AG04449 (cell line): ENCODE measurements at places on chromosomes 12 and 14.

DNA sequence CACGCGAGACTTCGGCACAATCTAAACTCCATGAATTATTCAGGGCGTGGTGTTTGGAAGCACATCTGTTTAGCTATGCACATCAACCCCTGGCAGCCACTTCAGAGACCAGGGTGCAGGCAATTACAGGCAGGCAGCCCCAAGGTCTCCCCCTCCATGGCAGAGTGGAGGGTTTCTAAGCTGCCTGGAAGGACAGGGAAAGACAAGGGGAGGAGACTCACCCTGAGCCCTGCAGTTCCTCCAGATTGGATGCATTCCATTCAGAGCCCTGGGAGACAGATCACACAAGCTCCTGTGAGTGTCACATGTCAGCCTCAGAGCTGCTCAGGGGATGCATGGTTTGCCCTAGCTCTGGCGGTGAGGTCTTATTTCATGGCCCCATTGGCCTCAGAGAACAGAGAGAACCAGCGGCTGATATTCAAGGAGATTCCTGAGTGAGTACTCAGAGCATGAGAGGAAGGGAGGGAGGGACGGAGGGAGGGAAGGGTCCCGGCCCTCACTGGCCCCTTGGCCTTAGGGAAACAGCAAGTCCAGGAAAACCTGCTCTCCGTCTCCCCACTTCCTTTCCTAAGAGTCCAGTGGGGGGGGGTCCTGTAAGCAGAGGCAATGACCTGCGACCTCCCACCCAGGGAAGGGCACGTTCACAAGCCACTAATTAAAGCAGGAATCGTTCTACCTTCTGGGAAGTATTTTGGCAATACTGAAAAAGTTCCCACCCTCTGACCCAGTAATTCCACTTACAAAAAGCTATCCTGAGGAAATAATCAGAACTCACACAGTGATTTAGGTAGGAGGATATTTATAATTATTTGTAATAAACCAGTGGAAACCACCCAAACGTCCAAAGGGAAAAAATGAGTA, 55.1 kb downstream of the SSH1 start:
- DNase-seq: no peak

DNA sequence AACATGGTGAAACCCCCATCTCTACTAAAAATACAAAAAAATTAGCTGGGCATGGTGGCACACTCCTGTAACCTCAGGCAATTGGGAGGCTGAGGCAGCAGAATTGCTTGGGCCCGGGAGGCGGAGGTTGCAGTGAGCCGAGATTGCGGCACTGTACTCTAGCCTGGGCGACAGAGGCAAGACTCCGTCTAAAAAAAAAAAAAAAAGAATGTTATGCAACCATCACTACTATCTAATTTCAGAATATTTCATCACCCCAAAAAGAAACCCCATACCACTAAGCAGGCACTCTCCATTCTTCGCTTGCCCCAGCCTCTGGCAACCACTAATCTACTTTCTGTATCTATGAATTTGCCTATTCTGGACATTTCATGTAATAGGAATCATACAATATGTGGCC, 68.8 kb upstream of the AMN start:
- no peak for DNase-seq

- DNase-seq: no peak
These were observed 88.5 kb upstream of the ZFP36L1 start for GRCh38 chr14:68881396-68881795.

DNA sequence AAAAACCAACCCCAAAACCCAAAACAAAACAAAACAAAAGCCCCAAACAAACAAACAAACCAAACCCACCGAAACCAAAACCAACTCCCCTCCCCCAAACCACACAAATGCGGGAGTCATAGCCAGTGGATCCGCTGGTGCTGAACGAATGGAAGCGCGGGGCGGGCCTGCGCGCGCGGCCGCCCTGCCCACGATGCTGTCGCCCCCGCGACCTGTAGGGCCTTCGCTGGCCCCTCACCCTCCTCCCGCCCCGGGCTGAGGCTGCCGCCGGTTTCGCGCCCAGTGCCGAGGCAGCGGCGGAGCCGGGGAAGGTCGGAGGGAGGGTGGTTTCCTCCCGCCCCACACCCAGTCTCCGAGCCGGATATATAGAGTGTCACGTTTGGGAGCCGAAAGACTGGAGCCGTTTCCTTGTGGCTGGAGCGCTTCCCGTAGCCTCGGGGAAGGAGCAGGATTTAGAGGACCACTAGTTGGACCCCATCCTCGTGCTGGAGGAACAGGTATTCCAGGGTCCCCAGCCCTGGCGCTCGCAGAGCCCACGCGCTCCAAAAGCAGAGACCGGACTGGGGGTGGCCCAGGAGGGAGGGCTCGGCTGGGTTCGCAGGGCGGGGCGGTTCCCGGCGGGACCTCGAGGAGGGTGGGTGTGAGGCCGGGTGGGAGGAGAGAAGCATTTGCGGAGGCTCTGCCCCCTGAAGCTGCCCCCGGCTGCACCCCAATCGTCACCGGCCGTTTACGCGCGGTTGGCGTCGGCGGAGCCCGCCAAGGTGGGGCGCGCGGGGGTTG, at the start of gene FAR2:
FAR2 (plus strand) TSS at position 368 of the 780 bp plus-strand sequence. CDS start 121,172 bp downstream, outside the sequence.
- DNase-seq: no peak

DNA sequence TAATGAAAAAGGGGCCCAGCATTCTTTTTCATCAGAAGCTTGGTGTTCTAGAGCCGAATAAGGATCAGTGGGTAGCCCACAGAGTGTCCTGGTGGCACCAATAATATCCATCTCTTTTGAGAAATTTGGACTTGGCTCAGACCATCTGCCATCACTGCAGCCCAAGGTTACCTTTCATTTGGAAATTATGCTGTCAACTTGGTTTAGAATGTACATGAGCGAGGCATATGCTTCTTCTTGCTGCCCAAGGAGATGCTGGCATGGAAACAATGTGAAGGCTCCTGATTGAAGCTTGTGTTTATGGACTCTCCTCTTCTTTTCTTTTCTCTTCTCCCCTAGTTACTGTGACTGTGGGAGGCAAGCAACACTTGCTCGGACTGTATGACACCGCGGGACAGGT, 50.0 kb downstream of the GPHB5 start:
- DNase-seq: no peak

DNA sequence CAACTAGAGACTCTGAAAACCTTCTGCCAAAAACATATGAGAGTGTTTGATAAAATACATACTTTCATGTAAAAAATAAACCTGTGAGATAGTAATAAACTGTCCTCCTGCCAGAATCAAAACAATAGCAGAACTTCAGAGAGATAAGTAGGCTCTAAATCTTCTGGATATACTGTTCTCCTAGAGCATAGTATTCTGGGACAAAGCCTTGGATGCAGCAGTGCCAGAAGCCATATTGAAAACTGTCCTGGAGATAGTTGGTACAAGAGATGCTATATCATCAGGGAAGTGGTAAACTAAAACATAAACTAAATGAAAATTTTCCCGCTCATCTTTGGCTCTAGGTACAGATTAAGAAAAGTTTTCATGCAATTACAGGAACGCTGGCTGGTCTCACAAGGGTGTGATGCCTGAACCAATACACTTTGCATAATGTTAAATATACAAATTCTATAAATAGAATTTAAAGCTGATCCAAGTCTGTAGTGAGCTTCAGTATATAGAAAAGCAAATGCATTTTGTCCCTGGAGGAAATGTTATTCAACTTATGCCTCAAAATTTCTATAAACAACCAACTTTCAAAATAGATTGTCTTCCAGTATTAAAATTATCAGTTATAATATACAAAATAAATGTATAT, 355.6 kb downstream of the ADAMTS20 start:
- no peak for DNase-seq

- no peak for DNase-seq
These were observed 16.2 kb upstream of the COX6A1 start for GRCh38 chr12:120421701-120422100.

- DNase-seq: no peak
These were observed 134.6 kb downstream of the OTOGL start for GRCh38 chr12:80233926-80234325.

- DNase-seq: no peak
These were observed 297.1 kb downstream of the PDZRN4 start for GRCh38 chr12:41485203-41485602.

DNA sequence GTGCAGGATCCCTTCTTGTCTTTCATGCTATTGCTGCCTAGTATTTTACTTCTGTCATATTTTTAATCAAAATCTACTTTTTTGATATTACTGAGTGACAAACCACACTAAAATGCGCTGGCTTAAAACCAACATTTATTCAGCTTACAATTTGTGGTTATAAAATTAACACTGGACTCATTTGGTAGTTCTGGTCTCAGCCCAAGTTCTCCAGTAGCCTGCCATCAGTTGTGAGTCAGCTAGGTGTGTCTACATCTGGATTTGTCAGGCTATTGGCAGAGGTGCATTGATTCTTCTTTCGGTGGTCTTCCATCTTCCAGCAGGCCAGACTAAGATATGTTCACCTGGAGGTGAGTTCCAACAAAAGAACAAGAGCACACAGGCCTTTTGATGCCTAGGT, 765.1 kb upstream of the FBXO33 start:
- no peak for DNase-seq

GRCh38 chr14:94773655-94774343, 3.9 kb upstream of the GSC start:
- DNase-seq: no peak

DNA sequence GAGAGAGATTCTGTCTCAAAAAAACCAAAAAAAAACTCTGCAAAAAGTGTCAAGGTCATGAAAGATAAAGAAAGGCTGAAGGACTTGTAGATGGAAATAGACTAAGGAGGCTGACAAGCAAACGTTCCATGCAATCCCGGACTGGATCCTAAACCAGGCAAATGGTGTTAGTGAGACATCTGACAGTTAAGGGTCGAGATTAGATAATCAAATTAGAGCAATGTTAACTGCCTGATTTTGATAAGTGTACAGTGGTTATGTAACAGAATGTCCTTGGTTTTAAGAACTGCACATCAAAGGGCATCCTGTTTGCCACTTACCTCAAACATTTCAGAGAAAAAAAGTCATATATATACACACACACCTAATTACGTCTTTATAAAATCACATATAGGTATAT, 3.5 kb upstream of the RAN start:
- DNase-seq: no peak

DNA sequence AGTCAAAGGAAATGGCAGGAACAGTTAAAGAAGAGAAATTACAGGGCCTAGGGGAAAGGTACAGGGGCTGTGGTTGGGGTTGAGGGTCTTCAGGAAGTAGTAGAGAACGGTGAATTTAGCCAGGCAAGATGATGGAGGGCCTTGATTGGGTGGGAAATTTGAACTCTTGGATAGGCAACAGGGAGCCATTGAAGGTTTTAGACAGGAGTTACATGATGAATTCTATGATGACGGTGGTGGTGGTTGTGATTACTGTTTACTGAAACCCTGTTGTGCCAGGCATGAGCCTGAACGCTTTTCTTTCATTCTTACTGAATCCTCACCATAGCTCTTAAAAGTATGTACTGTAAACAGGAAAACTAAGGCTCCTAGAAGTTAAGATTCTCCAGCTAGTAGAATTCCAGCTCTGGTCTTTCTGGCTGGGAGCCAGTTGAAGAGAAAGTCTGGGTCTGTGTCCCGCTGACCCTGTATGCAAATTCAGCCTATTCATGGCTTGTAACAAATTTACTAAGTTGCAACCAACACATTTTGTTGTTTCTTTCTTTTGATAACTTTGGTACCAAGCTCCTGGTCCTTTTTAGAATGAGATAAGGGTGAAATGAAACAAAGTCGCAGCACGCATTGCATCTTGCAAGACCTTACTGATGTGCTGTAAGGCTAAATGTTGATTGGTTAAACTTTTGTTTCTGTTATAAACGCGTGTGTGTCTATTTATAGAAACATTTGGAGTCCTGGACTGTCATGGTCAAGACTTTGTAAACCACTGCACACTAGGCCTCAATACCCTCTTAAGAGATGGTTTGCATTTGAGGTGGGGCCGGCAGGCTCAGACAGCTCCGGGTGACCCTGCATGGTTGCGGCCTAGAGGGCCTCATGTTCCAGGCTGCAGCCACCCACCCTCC, 6.0 kb downstream of the ORAI1 start:
- DNase-seq: no peak

DNA sequence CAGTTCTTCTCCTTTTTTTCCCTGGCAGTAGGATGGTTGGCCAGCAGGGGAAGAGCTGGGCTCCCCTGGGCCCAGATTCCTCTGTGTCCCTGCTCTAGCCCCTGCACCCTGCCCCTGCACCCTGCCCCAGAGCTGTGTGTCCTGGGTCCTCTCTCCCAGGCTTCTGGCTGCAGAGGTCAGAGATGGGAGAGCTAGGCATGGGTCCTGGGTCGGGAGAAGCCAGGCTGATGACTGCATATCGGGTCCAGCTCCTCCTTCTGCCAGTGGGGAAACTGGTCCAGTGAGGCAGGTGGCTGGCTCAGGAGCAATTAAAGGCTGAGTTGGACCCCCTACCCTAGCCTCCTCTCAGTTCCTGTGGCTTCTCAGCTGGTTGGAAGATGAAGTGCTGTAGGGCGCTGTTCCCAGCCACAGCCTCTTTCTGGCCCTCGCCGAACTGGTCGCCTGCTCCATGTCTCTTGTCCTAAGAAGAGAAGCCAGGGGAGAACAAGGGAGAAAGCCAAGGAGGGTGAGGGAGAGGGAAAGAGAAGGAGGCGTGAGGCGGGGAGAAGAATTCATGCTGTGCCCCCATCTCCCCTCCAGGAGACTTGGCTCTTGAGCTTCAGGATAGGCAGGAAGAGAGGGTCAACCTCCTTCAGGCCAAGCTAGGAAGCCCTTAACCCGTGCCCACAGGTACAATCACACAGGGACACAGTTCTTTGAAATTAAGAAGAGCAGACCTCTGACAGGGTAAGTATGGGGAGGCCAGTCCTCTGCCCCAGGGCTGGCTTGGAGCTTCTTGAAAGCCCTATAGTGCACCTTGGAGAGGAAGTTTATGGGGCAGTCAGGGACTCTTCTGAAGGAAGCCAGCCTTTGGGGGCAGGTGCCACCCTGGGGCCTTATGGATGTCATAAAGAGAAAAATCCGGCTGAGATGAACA, 9.5 kb downstream of the VASH1 start:
- no peak for DNase-seq

DNA sequence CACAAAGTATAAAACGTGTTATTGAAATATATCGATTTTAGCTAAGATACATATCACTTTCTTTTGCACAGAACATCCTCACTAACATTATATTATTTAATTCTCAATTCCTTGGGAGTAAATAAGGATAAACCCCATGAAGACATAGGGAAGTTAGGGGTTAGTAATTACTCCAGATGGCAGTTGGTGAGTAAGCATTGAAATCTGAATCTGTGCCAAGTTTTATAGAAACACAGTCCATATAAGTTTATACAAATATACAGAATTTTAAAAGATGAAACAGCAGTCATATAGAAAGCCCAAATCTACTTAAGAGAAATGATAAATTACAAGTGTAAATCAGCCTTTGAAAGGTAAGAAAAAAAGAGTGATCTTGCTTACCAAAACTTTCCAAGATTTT, 200.4 kb upstream of the SYT10 start:
- DNase-seq: no peak

DNA sequence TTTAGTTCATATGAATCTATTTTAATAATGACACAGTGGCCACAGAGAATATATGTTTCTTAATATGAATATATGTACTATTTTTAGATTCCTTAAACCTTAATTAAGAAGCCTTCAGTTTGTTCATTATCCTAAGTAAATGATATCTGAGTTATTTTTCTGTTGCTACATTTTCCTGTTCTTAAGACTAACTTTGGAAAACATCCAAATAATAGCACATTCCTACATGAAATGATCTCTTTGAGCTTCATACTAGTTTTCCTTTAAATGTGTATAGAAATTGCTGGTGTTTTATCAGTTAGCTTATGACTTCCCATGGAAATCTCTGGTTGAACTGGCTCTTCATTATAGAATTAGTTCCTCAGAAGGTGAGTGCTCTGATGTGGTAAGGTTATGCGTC, 72.1 kb downstream of the POLR3B start:
- no peak for DNase-seq
